ENCODE measurements at places on chromosomes 6 and 20.

DNA sequence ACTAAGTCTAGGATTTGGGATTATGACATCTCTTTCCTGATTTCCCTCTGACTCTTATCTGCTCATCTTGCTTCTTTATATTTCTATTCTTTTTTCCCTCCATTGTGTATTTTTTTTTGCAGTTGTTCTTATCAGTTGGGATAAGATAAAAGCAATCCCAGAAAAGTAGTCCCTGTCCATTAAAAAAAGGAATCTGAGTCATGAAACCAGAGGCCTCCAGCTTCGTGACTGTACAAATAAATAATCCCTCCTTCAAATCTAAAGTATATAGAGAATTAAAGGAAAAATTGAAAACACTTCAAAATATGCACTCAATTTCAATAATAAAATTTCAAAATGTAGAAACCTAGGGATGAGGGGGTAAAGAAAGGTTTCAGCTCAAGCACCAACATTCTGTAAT lies 317.8 kb upstream of the NT5E start:
- DNase-seq = no peak

DNA sequence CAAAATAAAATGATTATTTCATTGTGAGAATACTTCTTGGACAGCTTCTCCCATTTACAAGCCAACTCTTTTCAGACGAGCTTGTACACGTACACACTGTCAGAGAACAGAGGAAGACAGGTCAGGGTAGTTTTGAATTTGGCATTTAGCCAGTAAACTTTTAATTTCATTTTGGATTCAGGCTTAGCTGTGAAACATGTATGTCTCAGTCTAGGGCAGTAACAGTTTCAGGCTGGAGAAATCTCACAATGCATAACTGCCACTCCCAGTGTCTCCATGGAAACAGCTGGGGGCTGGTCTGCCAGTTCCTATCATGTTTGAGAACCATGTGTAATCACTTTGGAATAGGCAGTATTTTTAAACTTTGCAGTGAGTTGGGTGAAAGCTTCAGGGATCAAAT lies 22.0 kb upstream of the QKI start:
- no peak for DNase-seq

- no peak for DNase-seq
These were observed 3.8 kb upstream of the NCOA5 start for GRCh38 chr20:46093531-46093930.

- DNase-seq = no peak
These were observed 26.7 kb upstream of the AKIRIN2 start for GRCh38 chr6:87728706-87729105.

- DNase-seq = no peak
These were observed 231.4 kb downstream of the FOXC1 start for GRCh38 chr6:1841136-1841535.

DNA sequence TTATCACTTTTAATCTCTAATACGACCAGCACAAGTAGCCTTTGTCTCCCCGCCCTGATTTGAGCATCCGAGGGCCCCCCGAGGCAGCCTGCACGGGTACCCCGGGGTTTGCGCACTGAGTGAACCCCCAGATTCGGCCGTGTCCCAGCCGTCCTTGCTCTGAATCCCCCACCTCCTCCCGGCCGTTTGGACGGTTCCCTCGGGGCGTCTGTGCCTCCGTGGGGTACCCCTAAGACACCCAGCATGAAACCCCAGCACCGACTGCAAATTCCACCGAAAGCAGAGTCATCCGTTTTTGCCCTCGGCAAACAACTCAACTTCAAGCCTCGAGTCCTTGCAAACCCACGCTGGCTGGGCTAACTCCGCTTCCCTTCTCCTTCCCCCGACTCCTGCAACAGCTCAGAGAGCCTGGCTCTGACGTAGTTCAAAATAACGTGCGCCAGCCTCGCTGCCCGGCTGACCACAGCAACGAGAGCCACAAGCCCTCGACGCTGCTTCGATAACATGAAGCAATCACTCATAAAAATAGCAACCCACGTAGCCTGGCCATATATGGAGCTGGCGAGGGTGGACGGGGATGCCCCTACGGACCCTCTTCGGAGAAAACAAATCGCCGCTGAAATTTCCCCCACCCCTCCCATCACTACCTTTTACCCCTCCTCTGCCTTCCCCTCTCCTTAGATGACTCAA lies 764 bp upstream of the SNAP25 start:
- no peak for DNase-seq

Data from naive B cell (primary cell).